ENCODE measurements at places on chromosomes 13 and 19.

DNA sequence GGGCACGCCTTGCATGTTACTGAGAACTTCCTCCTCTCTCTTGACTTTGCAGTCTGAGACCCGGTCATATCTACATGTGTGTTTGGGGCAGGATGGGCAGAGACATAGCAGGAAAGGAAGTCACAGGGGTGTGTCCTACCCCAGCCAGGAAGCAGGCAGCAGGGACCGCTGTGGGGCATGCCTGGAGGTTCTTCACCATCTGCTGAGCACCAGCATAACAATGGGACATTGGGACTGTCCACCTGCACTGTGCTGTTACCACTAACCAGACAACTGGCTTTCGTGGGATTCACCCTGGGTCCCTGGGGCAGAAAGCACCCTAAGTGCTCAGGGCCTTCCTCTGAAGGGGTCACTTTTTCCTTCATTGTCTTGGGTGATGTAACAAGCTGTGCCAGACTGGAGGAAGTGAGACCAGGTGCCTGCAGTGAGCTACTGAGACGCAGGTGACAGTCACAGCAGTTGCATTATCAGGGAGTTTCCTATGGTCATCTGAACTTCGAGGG is 2.6 kb upstream of the HAUS5 start:
- no peak for DNase-seq

DNA sequence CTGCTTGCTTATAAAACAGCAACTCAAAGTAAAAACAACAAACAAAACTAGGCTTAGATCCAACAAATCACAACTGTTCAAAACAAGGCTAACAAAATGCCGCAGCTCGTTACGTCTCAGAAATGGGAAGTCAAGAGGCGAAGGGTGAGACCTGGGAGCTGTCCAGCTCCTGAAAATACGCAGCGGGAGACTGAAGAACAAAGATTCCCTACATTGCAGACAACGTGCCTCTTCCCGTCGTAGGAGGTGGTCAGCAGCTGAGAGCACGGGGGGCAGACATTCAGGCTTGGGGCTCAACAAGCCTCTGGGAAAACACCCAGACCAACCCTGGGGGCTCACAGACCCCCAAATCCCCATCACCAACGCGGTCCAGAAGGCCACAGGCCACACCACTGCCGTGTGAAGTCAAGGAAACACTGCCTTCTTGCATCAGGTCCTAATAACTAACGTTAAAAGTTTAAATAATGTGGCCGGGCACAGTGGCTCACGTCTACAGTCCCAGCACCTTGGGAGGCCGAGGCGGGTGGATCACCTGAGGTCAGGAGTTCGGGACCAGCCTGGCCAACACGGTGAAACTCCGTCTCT is 13.5 kb downstream of the PLPP2 start:
- no peak for DNase-seq

DNA sequence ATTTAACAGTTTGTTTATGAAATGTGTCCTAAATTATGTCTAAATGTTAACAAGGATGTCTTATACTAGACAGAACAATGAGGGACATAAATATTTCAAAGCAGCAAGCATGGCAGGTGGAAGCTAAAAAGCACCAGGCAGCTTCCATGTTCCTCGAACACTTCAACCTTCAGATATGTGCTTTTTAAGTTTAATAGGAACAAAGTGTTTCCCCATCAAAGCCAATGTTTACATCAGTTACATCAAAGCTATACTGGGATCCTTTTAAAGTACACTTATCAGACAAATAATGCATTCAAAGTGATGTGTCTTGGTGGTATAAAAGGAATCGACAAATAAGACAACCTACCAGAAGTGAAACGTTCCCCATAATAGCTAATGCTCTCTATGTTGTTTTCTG is 2841.1 kb upstream of the PCDH20 start:
- no peak for DNase-seq

GRCh38 chr19:48818234-48818820 is 7.5 kb upstream of the BCAT2 start:
- DNase-seq, result no peak

- DNase-seq, result peak; percentile 70
Measured at GRCh38 chr19:53813996-53814395, 10.1 kb downstream of the NLRP12 start.

All from EL (cell line).